GM23338 (cell line): ENCODE measurements at places on chromosomes 11 and 22. TPM values are rescaled to one million over a fixed set of nuclear protein-coding genes. Genes with fewer than 3 reads are reported as not detected.

Gene SYT9
- 2.4 and 2.7 TPM in 2 replicates for total RNA-seq

Gene CARD10
- 17.0 and 17.2 TPM in 2 replicates for total RNA-seq

Gene UPB1
- 0.16 TPM in 1 of 2 replicates, not detected in the other for total RNA-seq

Gene ANO5
- 6.8 and 8.3 TPM in 2 replicates for total RNA-seq

Gene RFPL1
- not detected in 2 replicates for total RNA-seq

Gene TSPAN32
- total RNA-seq: not detected in 2 replicates

Gene CCDC116
- 0.14 TPM in 1 of 2 replicates, not detected in the other for total RNA-seq

Gene TTLL12
- 129 and 147 TPM in 2 replicates for total RNA-seq

Gene ANO9
- 6.5 and 10.2 TPM in 2 replicates for total RNA-seq

DNA sequence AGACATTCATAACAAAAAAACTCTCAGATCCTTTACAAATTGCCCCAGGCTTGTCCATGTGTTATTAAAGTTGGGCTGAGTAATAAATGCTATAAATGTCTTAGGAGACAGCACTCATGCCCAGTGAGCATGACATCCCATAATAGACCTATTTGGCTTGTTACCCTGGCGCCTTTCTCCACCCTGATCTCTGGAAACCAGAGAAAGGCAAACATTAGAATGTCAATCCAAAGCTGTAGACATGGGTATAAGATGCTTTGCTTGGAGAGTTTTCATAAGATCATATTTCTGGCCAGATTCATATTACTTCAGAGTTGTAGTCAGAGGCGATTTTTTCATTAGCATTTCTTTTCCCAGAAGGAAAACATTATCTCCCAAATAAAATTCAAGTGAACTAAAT, 161.3 kb upstream of the UBASH3B start:
- no peaks in the 10 kb centered on the region for H3K27me3 ChIP-seq
- H3K4me3 ChIP-seq: no peak overlapping the region
- no peaks in the 10 kb centered on the region for H3K4me1 ChIP-seq
- H3K27ac ChIP-seq: no peak overlapping the region
- DNase-seq: no peak
- no peaks in the 10 kb centered on the region for H3K36me3 ChIP-seq

GRCh38 chr11:93724089-93724488, 17.2 kb downstream of the TAF1D start:
- no peak for DNase-seq
- no peak overlapping the region for H3K4me3 ChIP-seq
- no peaks in the 10 kb centered on the region for H3K4me1 ChIP-seq
- no peak overlapping the region for H3K27ac ChIP-seq
- H3K36me3 ChIP-seq: peaks cover 22% of the 10 kb centered on the region; the same call in 1 of the 2 replicates

- no peak overlapping the region for H3K27ac ChIP-seq
- DNase-seq: no peak
- no peaks in the 10 kb centered on the region for H3K36me3 ChIP-seq
- no peaks in the 10 kb centered on the region for H3K4me1 ChIP-seq
- H3K4me3 ChIP-seq: no peak overlapping the region
These were observed 9.1 kb downstream of the DENND6B start for GRCh38 chr22:50317674-50318073.

GRCh38 chr11:70064726-70065317, 13.3 kb upstream of the ANO1 start:
- peaks cover 9% of the 10 kb centered on the region; the same call in 1 of the 2 replicates for H3K4me1 ChIP-seq
- H3K36me3 ChIP-seq: no peaks in the 10 kb centered on the region
- no peak for DNase-seq

DNA sequence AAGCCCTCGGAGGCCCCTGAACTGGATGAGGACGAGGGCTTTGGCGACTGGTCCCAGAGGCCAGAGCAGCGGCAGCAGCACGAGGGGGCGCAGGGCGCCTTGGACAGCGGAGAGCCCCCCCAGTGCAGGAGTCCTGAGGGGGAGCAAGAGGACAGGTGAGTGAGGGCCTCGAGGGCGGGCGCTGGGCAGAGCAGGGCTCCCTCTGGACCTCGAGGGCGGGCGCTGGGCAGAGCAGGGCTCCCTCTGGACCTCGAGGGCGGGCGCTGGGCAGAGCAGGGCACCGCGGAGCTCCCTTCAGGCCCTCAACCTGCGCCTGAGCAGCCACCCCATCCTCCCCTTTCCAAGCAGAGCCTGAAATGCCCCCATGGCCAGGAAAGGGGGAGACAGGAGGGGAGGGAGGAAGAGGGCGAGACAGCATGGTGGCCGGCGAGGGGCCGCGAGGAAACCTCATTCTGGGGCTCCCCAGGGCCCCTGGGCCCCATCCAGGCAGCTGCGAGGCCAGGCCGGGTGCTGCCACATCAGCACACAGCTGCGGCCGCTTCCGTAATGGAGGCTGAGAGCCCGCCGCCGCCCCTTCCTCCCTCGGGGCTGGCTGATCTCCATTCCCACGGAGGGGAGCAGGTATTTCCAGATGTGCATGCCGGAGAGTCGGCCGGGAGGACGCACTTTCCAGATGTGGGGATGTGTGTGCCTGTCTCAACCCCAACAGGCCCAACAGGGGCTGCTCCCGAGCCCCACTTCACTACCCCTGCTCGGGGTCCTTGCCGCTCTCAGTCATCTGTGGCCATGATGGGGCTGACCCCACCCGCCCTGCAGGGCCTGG, 10.0 kb downstream of the PRR33 start:
- H3K27me3 ChIP-seq: no peaks in the 10 kb centered on the region
- no peak overlapping the region for H3K4me3 ChIP-seq
- no peaks in the 10 kb centered on the region for H3K36me3 ChIP-seq

- H3K27me3 ChIP-seq: peaks cover 7% of the 10 kb centered on the region
- no peaks in the 10 kb centered on the region for H3K4me1 ChIP-seq
- no peak overlapping the region for H3K27ac ChIP-seq
- no peaks in the 10 kb centered on the region for H3K36me3 ChIP-seq
- DNase-seq: no peak
These were observed 6.3 kb upstream of the GAL start for GRCh38 chr11:68678031-68678441.

GRCh38 chr11:114964676-114965214, 286.4 kb downstream of the NXPE2 start:
- no peaks in the 10 kb centered on the region for H3K4me1 ChIP-seq
- H3K27ac ChIP-seq: no peak overlapping the region
- no peaks in the 10 kb centered on the region for H3K27me3 ChIP-seq
- no peak overlapping the region for H3K4me3 ChIP-seq
- DNase-seq: no peak
- H3K36me3 ChIP-seq: no peaks in the 10 kb centered on the region

GRCh38 chr11:119237515-119237914, 31.4 kb downstream of the CBL start:
- DNase-seq: no peak
- no peaks in the 10 kb centered on the region for H3K4me1 ChIP-seq
- no peak overlapping the region for H3K4me3 ChIP-seq
- H3K36me3 ChIP-seq: peaks cover 3% of the 10 kb centered on the region; the same call in 1 of the 2 replicates
- peak overlapping the region; percentile 65; the same call in 1 of the 2 replicates for H3K27ac ChIP-seq

- no peaks in the 10 kb centered on the region for H3K4me1 ChIP-seq
- no peak overlapping the region for H3K4me3 ChIP-seq
- no peak for DNase-seq
- H3K36me3 ChIP-seq: no peaks in the 10 kb centered on the region
These were observed 11.8 kb downstream of the MB start for GRCh38 chr22:35605369-35605680.

DNA sequence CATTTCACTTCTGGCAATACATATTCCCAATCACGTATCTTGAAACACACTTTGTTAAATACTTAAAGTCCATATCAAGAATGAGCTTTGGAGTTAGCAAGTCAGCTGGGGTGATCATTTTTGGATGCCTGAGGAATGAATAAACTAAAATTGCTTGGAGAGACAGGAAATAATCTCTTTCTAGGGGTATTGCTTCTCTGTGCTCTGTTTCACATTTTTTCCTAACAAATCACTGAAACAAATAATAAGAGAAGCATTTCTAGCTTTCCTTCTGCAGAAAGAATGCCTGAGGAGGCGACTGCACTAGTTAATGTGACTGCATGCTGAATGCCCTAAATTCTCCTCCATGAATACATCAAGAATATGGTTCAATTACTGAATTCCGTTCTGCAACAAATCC, 541.4 kb upstream of the CCDC90B start:
- no peak overlapping the region for H3K27ac ChIP-seq
- H3K36me3 ChIP-seq: no peaks in the 10 kb centered on the region
- H3K4me1 ChIP-seq: no peaks in the 10 kb centered on the region
- DNase-seq: no peak

GRCh38 chr11:77379253-77379652, 77.8 kb upstream of the GDPD4 start:
- H3K27ac ChIP-seq: 0 out of 2 replicates have a peak overlapping the region, but pooled peaks have one; percentile 60
- no peak for DNase-seq
- H3K4me3 ChIP-seq: no peak overlapping the region

- no peak overlapping the region for H3K27ac ChIP-seq
- H3K4me1 ChIP-seq: peaks cover 1% of the 10 kb centered on the region; the same call in 1 of the 2 replicates
- no peaks in the 10 kb centered on the region; the same call in 1 of the 2 replicates for H3K36me3 ChIP-seq
- no peak for DNase-seq
- H3K27me3 ChIP-seq: no peaks in the 10 kb centered on the region
These were observed 40.7 kb downstream of the APOL5 start for GRCh38 chr22:35758394-35758793.

DNA sequence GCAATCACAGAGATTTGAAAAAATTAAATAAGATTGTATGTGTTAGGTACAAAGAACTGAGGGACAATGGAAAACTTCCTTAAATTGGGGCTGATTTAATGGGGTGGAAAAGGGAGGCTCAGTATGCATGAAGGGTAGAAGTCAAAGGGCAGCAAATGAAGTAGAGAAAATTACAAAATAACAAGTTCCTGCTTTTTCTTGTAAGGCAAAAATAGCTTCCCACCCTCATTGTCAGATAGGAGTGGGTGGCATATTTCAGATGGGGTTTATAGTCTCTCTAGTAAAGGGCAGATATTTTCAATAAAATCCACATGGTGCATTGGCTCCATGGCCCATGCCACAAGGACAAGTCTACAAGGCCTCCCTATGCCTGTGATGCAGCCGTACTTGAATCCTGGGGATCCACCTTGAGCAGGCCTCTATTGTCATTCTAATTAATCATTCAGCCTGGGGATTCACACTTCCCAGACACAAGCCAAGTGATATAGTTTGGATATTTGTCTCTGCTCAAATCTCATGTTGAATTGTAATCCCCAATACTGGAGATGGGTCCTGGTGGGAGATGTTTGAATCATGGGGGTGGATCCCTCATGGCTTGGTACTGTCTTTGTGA, 36.7 kb upstream of the SESN3 start:
- H3K4me1 ChIP-seq: peaks cover 18% of the 10 kb centered on the region
- no peaks in the 10 kb centered on the region for H3K27me3 ChIP-seq
- H3K36me3 ChIP-seq: no peaks in the 10 kb centered on the region
- H3K4me3 ChIP-seq: no peak overlapping the region

DNA sequence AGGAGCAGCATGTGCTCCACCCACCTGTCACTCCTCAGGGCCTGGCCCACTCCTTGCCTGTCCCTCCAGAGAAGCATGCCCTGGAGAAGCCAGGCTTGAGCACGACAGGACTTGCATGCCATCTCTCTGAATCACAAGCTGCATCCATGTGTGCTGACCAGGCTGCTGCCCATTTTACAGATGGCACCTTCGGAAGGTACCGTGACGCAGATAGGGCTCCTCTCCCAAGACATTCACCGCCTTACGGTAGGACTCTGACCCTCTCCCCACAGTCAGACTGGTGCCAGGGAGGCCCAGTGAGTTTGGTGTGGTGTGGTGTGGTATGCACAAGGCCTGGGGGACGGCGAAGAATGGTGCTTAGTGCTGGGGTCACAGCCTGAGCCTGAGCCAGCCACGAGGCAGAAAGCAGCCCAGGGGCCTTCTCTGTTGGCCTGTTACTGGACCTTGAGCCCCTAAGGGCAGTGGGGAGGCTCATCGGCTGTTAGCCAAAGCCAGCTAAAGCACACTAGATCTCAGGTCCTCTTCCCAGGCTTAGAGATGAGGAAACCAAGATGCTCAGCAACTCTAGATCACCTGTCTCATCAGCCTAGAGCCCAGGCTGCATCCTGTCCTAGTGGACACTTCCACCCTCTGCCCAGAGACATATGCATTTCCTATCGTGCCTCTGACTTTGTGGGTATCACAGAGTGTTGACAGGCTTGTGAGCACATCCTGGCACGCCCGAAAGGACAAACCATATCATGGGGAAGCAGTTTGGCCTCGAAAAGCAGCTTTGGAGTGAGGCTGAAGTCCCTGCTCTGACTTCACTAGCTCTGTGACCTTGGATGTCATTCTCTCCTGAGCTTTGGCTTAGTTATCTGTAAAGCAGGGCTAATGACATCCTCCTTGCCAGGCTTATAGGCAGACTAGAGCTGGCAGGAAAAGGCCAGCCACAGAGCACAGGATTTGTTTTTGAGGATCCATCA, 17.8 kb downstream of the CYB5R2 start:
- H3K4me1 ChIP-seq: no peaks in the 10 kb centered on the region
- no peak overlapping the region for H3K27ac ChIP-seq
- H3K36me3 ChIP-seq: no peaks in the 10 kb centered on the region
- H3K4me3 ChIP-seq: no peak overlapping the region
- no peaks in the 10 kb centered on the region for H3K27me3 ChIP-seq

GRCh38 chr11:82790723-82791484, 57.2 kb upstream of the FAM181B start:
- H3K4me1 ChIP-seq: peaks cover 4% of the 10 kb centered on the region; the same call in 1 of the 2 replicates
- no peak overlapping the region for H3K4me3 ChIP-seq
- DNase-seq: no peak
- no peaks in the 10 kb centered on the region for H3K27me3 ChIP-seq
- H3K27ac ChIP-seq: no peak overlapping the region

DNA sequence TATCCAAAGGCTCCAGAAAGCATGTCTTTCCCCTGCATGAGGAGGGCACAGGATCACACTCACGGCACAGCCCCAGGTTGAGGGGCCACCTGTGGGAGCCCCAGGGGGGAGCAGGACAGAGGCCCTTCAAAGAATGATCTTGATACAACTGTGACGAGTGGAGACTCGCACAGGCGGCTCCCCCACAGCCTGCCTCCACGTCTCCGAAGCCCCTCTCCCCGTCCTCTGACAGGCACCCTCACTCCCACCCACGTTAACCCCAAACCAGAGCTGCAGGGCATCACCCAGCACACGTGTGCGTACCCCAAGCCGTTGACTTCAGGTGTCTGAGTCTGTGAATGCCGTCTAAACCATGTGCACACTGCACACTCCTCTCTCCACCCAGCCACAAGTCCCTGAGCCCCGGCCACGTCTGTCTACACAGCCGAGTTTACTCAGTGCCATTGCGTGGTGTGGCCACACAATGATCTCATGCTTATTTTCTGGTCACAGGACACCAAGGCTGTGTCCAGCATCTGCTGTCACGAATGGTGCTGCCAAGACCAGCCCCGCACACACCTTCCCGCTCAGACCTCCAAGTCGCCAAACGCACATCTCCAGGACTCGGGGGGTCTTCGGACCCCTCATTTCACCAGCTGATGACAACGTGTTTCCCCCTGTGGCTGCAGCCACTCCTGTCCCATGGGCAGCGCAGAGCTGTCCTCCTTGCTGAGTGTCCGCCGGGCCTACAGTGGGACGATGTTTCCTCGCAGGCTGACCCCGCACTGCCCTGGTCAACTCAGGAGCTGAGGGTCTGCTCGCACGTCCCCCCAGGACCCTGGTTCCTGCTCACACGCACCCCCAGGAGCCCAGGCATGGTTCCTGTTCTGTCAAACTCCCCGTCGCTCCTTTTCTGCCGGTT, 251.2 kb downstream of the BRD1 start:
- H3K36me3 ChIP-seq: peaks cover 6% of the 10 kb centered on the region
- no peaks in the 10 kb centered on the region for H3K4me1 ChIP-seq
- H3K27me3 ChIP-seq: no peaks in the 10 kb centered on the region
- DNase-seq: no peak
- no peak overlapping the region for H3K4me3 ChIP-seq
